ENCODE measurements at places on chromosomes 13 and 19.
A peak's percentile ranks its signal among the peaks of the same experiment; 100 is the strongest.

DNA sequence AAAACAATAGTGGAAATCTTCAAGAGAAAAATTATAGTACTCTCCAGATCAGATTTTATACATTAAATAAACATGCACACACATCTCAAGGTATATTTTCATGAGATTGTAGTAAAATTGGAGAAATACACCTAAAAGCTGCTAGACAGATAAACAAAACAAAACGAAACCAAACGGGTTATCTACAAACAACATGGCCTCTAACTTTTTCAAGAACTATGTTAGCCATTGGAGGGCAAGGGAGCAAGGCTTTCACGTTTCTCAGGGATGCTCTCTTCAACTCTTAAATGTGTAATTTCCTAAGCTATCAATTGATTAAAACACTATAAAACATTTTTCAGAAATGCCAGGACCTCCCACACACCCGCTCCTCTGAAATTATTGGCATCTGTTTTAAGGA is 1262.4 kb upstream of the PCDH20 start:
- no peak for DNase-seq

DNA sequence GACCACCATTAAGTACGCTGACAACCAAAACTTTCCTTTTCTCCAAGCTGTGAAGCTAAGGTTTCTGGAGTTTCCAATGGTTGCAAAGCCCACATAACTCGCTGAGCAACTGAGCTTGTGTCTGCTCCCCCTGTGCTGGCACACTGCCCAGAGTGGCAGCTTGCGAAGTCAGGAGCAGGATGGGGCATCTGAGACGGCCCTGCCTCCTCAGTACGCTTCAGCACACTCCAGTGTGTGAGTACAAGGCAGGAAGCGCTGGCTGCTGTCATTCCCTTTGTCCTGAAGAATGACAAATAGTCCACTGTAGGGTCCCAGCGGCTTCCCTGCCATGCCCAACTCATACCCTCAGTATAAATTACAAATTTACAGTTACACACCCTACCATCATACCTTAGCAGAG is 51.5 kb downstream of the SKA3 start:
- DNase-seq: peak; percentile 67

GRCh38 chr13:101016475-101016874 is 341.9 kb upstream of the TMTC4 start:
- no peak for DNase-seq

- peak; percentile 98 for DNase-seq
These were observed at the start of gene SNRPA for GRCh38 chr19:40750874-40751537. Gene SNRPA (plus strand): TSS chr19:40751203. CDS start chr19:40751409, 206 bp downstream.

DNA sequence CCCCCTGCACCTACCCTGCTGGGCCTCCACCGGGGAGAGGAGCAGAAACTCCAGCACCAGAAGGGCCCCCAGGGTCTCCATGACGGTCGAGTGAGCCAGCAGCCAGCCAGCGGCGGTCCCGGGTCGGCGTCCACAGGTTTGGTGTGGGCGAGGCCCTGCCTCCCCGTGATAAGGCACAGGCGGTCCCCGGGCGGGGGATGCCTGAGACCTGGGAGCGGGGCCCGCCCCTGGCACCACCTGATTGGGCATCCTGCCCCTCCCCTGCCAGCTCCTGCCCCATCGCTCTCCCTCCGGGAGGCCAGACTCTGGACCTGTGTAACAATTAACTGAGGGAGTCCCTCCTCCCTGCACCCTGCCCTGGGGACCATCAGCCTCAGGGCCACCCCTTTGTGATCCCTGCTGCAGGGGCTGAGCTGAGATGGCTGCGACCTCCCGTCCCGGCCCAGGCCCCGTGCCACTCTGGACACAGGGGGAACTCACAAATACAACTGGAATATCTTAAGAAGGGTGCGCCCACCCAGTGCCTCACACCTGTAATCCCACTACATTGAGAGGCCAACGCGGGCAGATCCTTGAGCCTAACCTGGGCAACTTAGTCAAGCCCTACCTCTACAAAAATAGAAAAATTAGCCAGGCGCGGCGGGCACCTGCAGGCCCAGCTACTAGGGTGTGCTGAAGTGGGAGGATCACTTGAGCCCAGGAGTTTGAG is at the start of gene SMIM24:
Gene SMIM24, minus strand, starts transcription at position 143 of the 709 bp plus-strand sequence. Its CDS starts 62 bp downstream, at position 81.
- no peak for DNase-seq

DNA sequence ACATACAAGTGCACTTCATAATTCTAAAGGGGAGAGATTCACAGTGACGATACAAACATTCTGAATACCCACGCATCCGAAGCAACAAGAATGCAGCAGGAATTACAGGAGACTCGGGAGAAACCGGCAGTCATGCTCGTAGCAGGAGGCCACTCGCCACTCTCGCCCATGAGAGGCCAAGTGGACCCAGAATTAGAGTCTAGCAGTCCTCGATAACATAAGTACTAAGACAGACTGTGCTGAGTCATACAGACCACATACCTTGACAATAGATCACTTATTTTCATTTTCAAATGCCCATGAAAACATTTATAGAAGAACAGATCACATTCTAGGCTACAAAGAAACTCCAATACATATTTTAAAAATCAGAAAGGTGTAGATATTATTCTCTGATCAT is 299.1 kb upstream of the TSHZ3 start:
- DNase-seq: peak; percentile 16

DNA sequence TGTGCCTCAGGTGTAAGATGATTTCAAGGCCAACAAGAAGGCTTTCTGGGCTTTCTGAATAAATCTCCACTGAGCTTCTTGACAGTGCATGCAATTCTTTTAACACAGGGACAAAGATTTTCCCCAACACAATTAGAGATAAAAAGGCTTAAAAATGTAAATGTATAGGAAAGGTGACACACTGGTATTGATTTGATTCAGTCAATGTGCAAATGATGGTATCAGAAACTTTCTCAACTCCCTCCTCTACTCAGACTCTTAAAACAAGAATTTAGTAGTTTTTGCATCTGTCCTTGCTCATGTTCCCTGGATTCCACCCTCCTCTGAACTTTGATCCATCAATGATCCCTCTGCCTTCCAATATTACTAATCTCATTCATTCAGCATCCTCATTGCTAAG is 111.6 kb upstream of the FNDC3A start:
- no peak for DNase-seq

DNA sequence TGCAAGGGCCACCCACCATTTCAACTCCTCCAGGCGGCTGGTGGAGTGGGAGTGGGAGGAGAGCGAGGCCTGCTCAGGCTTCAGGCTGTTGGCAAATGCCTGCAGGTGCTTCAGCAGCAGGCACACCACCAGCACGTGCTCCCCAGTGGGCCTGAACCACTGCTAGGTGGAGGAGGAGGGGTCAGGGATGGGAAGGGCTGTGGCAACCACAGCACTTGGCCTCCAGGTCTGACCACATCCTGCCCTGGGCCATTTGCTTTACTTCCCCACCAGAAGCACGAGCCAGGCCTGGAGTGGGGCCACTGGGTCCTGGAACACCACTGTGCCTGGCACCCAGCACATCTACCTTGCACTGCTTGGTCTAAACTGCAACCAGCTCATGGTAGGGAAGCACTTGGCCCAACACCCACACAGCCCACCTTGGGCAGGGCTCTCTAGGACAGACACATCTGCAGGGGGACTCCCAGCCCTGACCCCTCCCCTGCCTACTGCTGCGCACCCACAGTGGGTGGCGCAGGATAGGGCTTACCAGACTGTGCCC is 26.2 kb downstream of the TUBA3C start:
- no peak for DNase-seq

GRCh38 chr19:40673397-40673796 is 17.1 kb downstream of the NUMBL start:
- no peak for DNase-seq

- no peak for DNase-seq
These were observed 53.3 kb upstream of the SLITRK1 start for GRCh38 chr13:83935566-83935965.

- DNase-seq: no peak
These were observed 36.2 kb upstream of the SLC46A3 start for GRCh38 chr13:28754698-28755545.

DNA sequence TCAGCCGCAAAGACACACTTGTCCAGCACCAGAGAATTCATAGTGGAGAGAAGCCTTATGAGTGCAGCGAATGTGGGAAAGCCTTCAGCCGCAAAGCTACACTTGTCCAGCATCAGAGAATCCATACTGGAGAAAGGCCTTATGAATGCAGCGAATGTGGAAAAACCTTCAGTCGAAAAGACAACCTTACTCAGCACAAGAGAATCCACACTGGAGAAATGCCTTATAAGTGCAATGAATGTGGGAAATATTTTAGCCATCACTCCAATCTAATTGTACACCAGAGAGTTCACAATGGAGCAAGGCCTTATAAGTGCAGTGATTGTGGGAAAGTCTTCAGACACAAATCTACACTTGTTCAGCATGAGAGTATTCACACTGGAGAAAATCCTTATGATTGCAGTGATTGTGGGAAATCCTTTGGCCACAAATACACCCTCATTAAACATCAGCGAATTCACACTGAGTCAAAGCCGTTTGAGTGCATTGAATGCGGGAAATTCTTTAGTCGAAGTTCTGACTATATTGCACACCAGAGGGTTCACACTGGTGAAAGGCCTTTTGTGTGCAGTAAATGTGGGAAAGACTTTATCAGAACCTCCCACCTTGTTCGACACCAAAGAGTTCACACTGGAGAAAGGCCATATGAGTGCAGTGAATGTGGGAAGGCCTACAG is 6.8 kb downstream of the ZNF134 start:
- no peak for DNase-seq

- DNase-seq: no peak
These were observed 328.8 kb downstream of the FGF9 start for GRCh38 chr13:21999666-22000065.

DNA sequence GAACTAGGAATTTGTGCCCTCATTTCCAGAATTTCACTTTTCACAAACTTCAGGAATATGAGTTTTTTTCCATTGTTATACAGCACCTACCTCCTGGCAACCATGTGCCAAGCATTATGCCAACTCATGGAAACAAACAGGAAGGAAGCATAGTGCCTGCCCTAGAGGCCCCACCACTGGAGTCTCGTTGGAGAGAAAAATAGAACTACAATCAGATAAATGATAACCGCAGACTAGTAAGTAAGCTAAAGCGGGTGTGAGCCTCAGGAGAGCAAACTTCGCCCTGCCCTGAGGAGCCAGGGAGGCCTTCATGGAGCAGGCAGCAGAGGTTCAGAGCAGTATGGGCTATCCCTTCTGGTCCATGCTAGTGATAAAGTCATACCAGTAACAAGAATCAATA is 75.9 kb downstream of the FRY start:
- DNase-seq: no peak

- no peak for DNase-seq
These were observed 9.0 kb downstream of the MICU2 start for GRCh38 chr13:21594715-21595545.

DNA sequence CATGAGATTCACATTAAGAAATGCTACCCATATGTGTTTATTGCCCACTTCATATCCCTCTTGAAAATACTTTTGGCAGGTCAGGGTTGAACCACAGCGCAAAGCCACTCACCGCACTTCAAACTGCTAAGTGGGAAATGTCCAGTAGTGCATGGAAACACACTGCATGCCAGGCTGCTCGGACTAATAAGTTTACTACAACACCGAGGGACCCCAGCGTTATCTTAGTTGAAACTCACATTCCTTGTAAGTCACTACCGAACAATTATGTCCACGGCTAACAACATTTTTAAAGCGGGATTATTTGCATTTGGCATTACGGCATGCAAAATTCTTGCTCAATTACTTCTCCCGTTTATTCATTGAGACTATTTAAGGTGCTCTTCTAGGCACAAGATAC is 4.0 kb downstream of the BRD4 start:
- DNase-seq: no peak

DNA sequence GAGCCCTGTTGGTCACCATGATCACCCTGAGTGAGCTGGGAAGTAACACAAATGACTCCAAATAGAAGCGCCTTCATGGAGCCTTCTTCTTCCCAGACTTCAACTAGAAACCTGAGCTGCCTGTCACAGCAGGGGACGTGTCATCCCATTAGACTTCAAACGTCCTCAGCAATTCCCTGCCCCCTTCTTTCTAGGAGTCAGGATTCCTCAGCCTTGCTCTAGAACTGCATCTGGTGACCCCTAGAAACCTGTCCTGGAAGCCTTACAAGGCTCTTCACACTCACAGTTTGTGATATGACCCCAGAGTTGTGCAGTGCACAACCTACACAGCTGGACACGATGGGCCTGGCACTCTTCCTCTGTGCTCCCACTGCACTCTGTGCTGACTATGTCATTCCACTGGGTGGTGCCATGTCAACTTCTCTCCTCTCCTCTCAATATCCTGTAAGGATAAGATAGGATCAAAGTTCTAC is 23.6 kb upstream of the TTYH1 start:
- DNase-seq: no peak

GRCh38 chr13:19959141-19959830 is 759 bp downstream of the ZMYM2 start:
- peak; percentile 33 for DNase-seq

- DNase-seq: no peak
These were observed 4.8 kb downstream of the LILRB5 start for GRCh38 chr19:54252243-54252642.

DNA sequence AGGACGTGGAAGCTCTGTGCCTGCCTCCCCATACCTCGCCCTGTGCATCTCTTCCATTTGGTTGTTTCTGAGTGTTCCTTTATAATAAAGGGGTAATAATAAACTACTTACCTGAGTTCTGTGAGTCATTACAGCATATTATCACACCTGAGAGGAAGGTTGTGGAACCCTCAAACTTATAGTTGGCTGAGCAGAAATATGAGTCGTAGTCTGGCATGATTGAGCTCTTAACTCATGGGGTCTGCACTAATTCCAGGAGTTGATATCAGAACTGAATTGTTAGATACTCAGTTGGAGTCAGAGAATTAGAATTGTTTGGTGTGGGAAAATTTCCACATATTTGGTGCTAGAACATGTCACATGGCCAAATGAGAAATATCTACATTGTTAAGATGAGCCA is 52.4 kb upstream of the HTR2A start:
- no peak for DNase-seq

DNA sequence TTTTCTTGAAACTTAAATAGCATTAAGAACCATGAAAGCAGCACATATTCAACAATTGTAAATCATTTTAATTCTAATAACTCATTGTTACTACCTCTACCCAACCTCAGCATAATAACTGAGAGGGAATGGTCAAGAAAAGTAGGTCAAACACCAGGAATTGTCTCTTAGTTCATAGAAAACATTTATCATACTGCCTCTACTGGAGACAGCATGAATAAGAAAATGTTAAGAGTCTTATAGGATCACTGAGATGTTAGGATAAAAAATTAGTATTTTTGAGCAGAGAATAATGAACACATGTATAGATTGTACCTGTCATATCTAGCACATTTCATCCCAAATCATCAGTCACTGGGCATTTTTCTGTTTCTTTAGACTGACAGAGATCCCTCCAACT is 515.3 kb downstream of the PCDH9 start:
- DNase-seq: no peak

- no peak for DNase-seq
These were observed 36.0 kb downstream of the BRD4 start for GRCh38 chr19:15296353-15296752.

GRCh38 chr13:100039740-100040139 is 49.2 kb upstream of the PCCA start:
- DNase-seq: peak; percentile 25

GRCh38 chr19:56109226-56109625 is 11.9 kb downstream of the ZNF787 start:
- peak; percentile 31 for DNase-seq

- DNase-seq: no peak
These were observed 1984.4 kb downstream of the OLFM4 start for GRCh38 chr13:55013051-55013450.

GRCh38 chr13:39100996-39101738 is 62.9 kb downstream of the NHLRC3 start:
- no peak for DNase-seq
